Endodermal cell (in vitro differentiated cells): ENCODE measurements at places on chromosomes 16 and 17.
A peak's percentile ranks its signal among the peaks of the same experiment; 100 is the strongest.

- peaks cover 34% of the 10 kb centered on the region for H3K27me3 ChIP-seq
- H3K4me1 ChIP-seq, result no peaks in the 10 kb centered on the region
- no peak overlapping the region for H3K4me3 ChIP-seq
Measured at GRCh38 chr17:72390675-72391508, 270.1 kb downstream of the SOX9 start.

DNA sequence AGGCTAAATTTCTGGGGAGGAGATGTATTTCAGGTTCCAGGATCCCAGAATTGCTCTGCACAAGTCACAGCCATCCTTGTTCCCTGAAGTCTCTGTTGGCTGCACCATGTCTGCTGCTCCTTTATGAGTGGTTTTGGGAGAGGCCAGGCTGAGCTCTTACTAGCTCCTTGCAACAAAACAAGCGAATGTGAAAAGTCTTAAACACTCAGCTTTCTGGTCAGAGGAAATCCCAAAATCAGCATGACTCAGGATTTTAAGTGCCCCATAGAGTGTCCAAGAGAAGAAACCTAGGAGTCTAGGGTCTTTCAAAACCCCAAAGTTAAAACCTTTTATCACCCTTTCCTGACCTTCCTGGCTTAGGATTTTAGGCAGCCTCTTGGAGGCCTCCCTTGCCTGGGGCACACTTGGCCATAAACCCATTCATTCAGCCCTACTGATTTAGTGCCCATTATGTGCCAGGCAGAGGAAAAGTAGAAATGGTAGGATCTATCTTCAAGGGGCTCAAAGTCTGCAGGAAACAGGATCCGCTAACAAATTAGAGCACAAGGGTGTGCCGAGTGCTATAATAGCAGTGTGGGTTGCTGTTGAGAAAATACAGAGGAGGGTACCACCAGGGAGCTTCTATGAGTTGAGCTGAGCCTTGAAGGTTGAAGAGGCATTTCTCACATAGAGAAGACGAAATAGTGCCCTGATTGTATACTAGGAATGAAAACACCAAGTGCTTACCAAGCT lies 36.9 kb downstream of the SOST start:
- no peaks in the 10 kb centered on the region for H3K36me3 ChIP-seq
- H3K27me3 ChIP-seq, result no peaks in the 10 kb centered on the region
- peak overlapping the region; percentile 78 for H3K27ac ChIP-seq
- DNase-seq, result peak; percentile 60

- no peaks in the 10 kb centered on the region for H3K4me1 ChIP-seq
- H3K4me3 ChIP-seq, result peak overlapping the region; percentile 83
- no peaks in the 10 kb centered on the region for H3K27me3 ChIP-seq
- no peaks in the 10 kb centered on the region for H3K36me3 ChIP-seq
- no peak for DNase-seq
Measured at GRCh38 chr16:53433509-53433908, 762 bp upstream of the RBL2 start.

DNA sequence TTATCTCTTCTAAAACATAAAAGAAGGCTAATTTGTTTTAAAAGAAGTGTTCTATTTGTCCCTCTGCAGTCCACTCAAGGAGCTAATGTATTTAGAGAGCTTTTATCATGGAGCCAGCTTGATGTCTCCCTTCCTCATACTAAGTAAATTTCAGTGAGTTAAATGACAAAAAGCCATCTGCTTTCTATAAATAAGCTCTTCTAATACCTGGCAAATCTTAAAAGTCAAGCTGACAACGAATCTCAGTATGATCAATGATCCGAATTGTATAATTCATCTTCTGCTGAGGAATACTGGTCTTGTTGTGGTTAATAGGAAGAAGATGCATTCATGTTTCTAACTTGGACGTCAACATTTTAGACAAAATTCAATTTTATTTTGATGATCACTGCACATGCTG lies 1390.7 kb downstream of the CDH8 start:
- no peak for DNase-seq
- H3K36me3 ChIP-seq, result no peaks in the 10 kb centered on the region
- H3K27ac ChIP-seq, result no peak overlapping the region
- H3K4me3 ChIP-seq, result no peak overlapping the region

- no peaks in the 10 kb centered on the region for H3K4me1 ChIP-seq
- H3K27ac ChIP-seq, result no peak overlapping the region
- no peaks in the 10 kb centered on the region for H3K27me3 ChIP-seq
- no peaks in the 10 kb centered on the region for H3K36me3 ChIP-seq
Measured at GRCh38 chr16:1509307-1510221, 16.4 kb downstream of the TELO2 start.

GRCh38 chr16:58734459-58734787 lies 307 bp upstream of the GOT2 start:
- no peak overlapping the region for H3K27ac ChIP-seq
- H3K36me3 ChIP-seq, result peaks cover 4% of the 10 kb centered on the region
- peak overlapping the region; percentile 88 for H3K4me3 ChIP-seq
- H3K27me3 ChIP-seq, result no peaks in the 10 kb centered on the region
- peaks cover 4% of the 10 kb centered on the region for H3K4me1 ChIP-seq

GRCh38 chr16:16052916-16053315 lies 103.5 kb downstream of the ABCC1 start:
- no peak for DNase-seq
- peaks cover 43% of the 10 kb centered on the region for H3K36me3 ChIP-seq
- no peak overlapping the region for H3K27ac ChIP-seq
- H3K4me3 ChIP-seq, result no peak overlapping the region
- H3K27me3 ChIP-seq, result no peaks in the 10 kb centered on the region
- no peaks in the 10 kb centered on the region for H3K4me1 ChIP-seq

DNA sequence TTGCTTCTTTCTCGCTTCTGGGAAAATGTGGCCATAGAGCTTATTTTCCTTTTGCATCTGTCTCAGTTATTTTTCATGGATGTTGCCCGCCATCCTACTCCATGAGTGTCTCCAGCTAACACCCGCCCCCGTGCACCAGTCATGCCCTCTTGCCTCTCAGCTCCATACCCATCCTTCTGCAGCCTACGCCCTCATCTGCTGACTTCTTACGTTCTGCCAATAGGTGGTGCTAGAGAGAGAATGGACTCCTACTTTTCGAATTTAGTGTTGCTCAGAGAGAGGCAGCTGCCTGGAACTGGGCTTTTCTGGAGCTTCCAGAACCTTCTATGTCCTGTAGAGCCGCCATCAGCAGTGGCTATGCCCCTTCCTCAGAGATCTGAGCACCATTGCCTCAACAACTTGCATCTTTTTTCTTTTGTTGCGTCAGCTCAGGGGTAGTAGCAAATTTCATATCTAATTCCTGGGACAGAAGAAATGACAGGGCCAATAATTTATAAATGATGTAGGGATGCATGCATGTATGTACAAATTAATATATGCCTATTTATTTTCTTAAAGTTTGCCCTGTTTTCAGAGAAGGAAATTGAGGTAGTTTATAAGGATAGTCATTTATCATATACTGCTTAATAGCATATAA lies 119.7 kb upstream of the MYOCD start:
- no peaks in the 10 kb centered on the region for H3K36me3 ChIP-seq
- H3K4me3 ChIP-seq, result no peak overlapping the region
- peak; percentile 89 for DNase-seq

GRCh38 chr17:3271072-3271848 lies 26.9 kb downstream of the OR3A1 start:
- H3K27ac ChIP-seq, result no peak overlapping the region
- no peaks in the 10 kb centered on the region for H3K4me1 ChIP-seq
- H3K36me3 ChIP-seq, result no peaks in the 10 kb centered on the region
- no peaks in the 10 kb centered on the region for H3K27me3 ChIP-seq
- H3K4me3 ChIP-seq, result peak overlapping the region; percentile 11
- DNase-seq, result no peak

DNA sequence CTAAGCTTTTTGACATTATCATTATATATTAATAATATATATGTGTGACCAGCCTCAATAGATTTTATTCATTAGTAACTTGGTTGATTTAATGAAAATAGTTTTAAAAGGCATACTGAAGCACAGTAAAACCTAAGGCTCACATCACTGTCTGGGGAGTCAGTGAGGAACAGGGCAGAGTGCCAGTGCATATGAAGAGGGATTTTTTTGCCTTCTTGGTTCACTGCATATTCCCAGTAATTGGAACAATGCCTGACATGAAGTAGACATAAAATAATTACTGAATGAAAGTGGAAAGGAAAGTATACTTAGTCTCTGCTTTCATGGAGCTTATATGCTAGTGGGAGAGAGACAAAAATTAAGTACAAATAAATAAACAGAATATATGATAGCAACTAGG lies 81.1 kb downstream of the FTO start:
- no peak overlapping the region for H3K27ac ChIP-seq
- no peaks in the 10 kb centered on the region for H3K4me1 ChIP-seq
- no peak for DNase-seq
- H3K4me3 ChIP-seq, result no peak overlapping the region

DNA sequence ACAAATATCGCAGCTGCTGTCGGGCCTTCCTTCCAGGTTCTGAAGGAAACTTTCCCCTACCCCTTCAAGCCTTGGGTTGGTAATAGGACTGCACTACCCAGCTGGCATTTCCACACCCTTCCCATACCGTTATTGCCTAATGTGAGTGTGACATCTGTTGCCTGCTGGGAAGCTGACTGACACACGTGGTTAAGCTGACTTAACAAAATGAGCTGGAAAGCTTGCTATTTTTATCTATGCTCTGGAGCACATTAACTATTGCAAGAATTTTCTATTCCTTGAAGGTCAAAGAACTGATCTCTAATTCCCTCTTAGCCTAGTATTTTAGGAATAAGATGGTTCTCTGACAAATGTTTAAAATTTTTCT lies 79.5 kb downstream of the PMP22 start:
- DNase-seq, result no peak
- no peak overlapping the region for H3K4me3 ChIP-seq
- no peaks in the 10 kb centered on the region for H3K36me3 ChIP-seq
- H3K27ac ChIP-seq, result no peak overlapping the region
- H3K4me1 ChIP-seq, result no peaks in the 10 kb centered on the region

DNA sequence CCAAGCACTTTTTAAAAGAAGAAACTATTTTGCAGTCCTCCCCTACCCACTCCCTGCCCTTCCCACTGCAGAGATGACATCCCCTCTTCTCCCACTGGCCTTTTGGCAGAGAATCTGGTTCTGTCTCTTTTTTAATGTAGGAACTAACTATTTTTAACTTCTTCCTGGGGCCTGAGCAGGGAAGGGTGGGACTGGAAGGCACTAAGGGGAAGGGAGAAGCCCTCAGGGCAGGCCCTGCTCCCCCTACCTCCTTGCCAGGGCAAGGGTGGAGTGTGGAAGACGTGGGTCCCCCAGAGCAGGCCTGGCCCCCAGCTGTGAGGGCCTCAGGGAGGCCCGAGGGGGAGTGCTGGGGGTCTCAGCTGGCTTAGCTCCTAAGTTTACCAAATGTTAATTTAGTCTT lies 19.5 kb downstream of the UNC13D start:
- H3K27ac ChIP-seq, result no peak overlapping the region
- H3K27me3 ChIP-seq, result no peaks in the 10 kb centered on the region
- H3K4me3 ChIP-seq, result no peak overlapping the region
- no peaks in the 10 kb centered on the region for H3K4me1 ChIP-seq
- DNase-seq, result no peak
- H3K36me3 ChIP-seq, result peaks cover 40% of the 10 kb centered on the region

DNA sequence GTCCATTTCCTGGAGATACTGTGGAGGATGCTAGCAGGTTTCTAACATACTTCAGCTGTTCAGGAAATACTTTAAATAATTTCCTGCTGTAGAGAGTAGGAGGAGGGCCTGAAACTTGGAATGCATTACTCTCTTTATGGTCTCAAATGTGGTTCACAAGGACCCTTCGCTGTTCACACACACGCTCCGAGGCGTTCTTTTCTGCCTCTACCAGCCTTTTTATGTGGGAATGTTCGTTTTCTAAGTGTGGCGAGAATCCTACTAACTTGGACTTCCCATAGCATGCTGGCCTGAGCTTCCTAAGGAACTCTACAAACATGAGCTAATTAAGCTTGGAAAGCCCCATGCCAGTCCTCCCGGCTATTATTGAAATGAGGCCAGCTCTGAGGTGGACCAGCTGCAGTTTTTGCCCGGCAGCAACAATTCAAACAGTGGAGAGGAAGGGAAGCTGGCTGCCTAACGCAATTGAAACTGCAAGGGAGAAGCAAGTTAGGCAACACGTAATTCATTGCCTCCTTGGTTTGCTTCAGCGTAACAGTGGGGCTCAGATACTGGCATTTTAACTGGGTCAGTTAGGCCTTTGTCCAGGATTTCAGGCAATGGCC lies 18.9 kb downstream of the KPNA2 start:
- no peaks in the 10 kb centered on the region for H3K4me1 ChIP-seq
- no peak overlapping the region for H3K4me3 ChIP-seq
- DNase-seq, result no peak
- H3K27ac ChIP-seq, result no peak overlapping the region
- H3K36me3 ChIP-seq, result no peaks in the 10 kb centered on the region
- H3K27me3 ChIP-seq, result no peaks in the 10 kb centered on the region

GRCh38 chr17:39181303-39181702 lies 15.3 kb upstream of the ARL5C start:
- no peak overlapping the region for H3K27ac ChIP-seq
- H3K36me3 ChIP-seq, result peaks cover 35% of the 10 kb centered on the region
- no peaks in the 10 kb centered on the region for H3K27me3 ChIP-seq
- no peak for DNase-seq
- H3K4me1 ChIP-seq, result no peaks in the 10 kb centered on the region
- H3K4me3 ChIP-seq, result no peak overlapping the region

DNA sequence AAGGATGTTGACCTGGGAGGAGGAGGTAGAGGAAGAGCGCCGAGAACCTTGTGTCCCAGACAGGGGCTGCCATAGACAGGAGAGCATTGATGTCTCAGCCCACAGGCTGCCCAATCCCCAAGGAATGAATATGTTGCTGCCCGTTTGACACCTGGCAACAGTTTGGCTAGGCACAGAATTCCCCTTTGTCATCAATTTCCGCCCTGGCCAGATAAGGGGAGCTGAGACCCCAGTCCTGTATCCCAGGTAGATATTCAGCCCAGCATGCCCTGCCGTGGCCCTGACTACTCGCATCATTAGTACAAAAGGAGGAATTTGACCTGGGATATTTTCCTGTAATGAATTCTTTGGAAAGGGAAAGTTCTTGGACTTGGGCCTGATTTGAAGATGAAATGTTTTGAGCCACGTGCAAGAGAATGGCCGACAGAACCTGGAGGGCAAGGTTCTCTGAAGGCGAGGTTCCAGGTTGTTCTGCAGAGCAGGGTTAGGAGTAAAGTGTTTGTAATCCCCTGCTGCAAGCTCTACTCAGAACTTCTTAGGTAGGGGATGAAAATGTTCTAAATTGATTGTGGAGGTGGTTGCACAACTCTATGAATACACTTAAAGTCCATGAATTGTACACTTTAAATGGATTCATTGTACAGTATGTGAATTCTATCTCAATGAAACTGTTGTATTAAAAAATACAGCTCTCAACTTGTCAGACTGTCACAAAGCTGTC lies 108.8 kb downstream of the SOCS1 start:
- H3K4me3 ChIP-seq, result no peak overlapping the region
- DNase-seq, result no peak
- peaks cover 7% of the 10 kb centered on the region for H3K36me3 ChIP-seq
- H3K27ac ChIP-seq, result no peak overlapping the region
